ENCODE measurements at places on chromosomes 16 and 17.

DNA sequence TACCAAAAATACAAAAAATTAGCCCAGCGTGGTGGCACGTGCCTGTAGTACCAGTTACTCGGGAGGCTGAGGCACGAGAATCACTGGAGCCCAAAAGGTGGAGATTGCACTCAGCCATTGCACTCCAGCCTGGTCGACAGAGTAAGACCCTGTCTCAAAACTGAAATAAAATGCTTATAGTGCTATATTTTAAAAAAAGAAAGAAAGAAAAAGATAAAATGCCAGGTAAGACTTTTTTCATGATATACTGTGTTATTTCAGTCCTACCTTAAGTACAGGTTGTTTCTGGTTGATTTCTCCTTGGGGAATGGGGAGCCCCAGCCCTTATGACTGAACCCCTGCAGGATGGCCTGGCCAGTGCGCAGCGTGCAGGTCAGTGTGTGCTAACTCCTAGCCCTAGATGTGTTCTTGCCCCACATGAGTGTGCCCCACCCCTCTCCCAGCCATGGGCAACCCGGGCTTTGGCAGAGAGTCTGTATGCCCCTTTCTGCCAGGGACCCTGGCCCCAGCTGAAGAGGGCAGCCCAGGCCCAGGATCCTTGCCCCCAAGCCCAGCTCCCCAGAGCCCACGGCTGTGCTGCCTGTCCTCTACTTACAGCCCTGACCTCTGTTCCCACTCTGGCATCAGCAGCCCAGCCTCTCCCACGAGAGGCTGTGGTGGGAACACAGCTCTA lies 1.3 kb downstream of the CNGB1 start:
- H3K36me3 ChIP-seq: no peaks in the 10 kb centered on the region
- no peak overlapping the region for H3K4me3 ChIP-seq
- H3K4me1 ChIP-seq: no peaks in the 10 kb centered on the region
- no peak for DNase-seq
- no peaks in the 10 kb centered on the region for H3K27me3 ChIP-seq

DNA sequence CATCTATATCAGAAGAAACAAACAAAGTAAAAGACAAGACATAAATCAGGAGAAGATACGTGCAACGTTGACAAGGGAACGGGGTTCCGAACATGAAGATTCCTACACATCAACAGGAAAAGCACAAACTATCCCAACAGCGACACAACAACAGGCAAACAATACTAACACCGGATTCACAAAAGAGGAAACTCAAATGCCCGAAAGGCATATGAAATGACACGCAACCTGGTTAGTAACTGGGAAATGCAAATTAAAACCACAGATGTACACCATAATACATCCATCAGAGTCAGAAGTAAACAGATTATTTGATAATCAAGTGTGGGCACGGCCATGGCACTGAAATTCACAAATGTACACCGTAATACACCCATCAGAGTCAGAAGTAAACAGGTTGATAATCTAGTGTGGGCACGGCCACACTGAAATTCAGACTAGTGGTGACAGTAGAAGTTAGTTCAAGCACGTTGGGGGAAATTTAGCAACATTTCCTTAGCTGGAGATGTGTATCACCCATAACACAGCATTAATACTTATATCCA lies 171.9 kb upstream of the RPH3AL start:
- H3K4me3 ChIP-seq: no peak overlapping the region
- no peak for DNase-seq
- no peaks in the 10 kb centered on the region for H3K36me3 ChIP-seq
- H3K4me1 ChIP-seq: no peaks in the 10 kb centered on the region
- H3K27ac ChIP-seq: no peak overlapping the region

- H3K36me3 ChIP-seq: peaks cover 61% of the 10 kb centered on the region
- H3K4me1 ChIP-seq: no peaks in the 10 kb centered on the region
- no peaks in the 10 kb centered on the region for H3K27me3 ChIP-seq
- no peak for DNase-seq
- H3K27ac ChIP-seq: no peak overlapping the region
Measured at GRCh38 chr17:44932787-44933097, 14.8 kb downstream of the KIF18B start.

GRCh38 chr16:19912455-19913339 lies 28.0 kb upstream of the GPRC5B start:
- no peaks in the 10 kb centered on the region for H3K27me3 ChIP-seq
- H3K4me1 ChIP-seq: no peaks in the 10 kb centered on the region
- no peak for DNase-seq

DNA sequence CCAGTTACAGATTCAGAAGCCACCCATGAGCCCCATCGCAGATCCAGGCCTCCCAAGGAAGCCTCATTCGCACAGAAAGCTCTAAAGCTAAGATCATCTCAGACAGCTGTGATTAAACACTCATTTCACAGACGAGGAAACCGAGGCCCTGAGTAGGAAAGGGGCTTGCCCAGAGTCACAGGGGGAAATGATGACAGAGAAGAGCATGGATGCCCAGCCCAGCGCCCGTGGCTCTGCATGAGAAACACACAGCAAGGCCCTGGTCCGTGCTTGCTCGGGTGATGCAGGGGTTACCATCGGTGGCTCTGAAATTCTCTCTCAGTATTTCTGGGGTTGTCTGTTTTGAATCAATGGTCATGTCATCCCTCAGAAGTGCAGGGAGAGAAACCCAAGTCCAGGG lies 109.6 kb downstream of the C16orf78 start:
- H3K27me3 ChIP-seq: no peaks in the 10 kb centered on the region
- no peak for DNase-seq
- H3K36me3 ChIP-seq: no peaks in the 10 kb centered on the region
- H3K27ac ChIP-seq: no peak overlapping the region
- no peaks in the 10 kb centered on the region for H3K4me1 ChIP-seq

- no peak for DNase-seq
- H3K4me3 ChIP-seq: no peak within 1 kb of the TSS
- H3K27ac ChIP-seq: no peak within 1 kb of the TSS
- no peaks in the 10 kb centered on the region for H3K36me3 ChIP-seq
Measured at GRCh38 chr17:18377437-18378204, at the start of gene EVPLL. EVPLL (plus strand) TSS chr17:18377778; CDS start chr17:18380938, 3,160 bp downstream.

GRCh38 chr17:15273141-15273793 lies 8.1 kb upstream of the PMP22 start:
- no peaks in the 10 kb centered on the region for H3K27me3 ChIP-seq
- no peaks in the 10 kb centered on the region for H3K4me1 ChIP-seq
- no peak overlapping the region for H3K4me3 ChIP-seq
- DNase-seq: no peak
- H3K27ac ChIP-seq: no peak overlapping the region

Measured in GM12878 (cell line).